ENCODE measurements at places on chromosomes 11 and 22.
A peak's percentile ranks its signal among the peaks of the same experiment; 100 is the strongest.

GRCh38 chr11:59939482-59939881, 1.2 kb downstream of the OOSP1 start:
- no peak for DNase-seq

DNA sequence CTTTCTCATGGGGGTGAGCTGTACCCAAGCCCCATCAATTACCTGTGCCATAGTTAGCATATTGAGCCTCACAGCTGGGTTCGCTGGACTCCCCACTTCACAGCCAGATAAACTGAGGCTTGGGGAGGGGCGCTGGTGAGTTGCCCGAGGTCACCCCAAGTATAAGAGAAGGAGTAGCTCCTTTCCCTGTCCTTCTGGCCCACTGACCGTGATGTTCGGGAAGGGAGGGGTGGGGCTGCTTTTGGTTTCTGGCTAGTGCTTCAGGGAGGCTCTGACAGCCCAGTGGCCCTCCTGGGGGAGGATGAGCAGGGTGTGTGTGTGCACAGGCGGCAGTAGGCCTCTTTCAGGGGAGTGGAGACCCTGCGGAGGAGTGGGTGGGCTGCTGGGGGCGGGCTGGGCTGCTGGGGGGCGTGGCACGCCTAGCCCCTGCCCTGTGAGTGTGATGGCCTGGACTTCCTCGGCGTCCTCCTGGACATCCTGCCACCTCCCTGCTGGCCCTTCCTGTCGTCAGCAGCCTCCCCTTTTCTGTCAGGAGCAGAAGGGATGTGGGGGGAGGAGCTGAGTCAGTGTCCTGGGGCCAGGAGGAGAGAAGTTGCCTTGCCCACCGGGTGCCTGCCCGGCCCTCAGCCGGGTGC, 50.3 kb downstream of the TRIOBP start:
- peak; percentile 44 for DNase-seq

GRCh38 chr11:2169005-2169378, 2.6 kb downstream of the TH start:
- DNase-seq: no peak

DNA sequence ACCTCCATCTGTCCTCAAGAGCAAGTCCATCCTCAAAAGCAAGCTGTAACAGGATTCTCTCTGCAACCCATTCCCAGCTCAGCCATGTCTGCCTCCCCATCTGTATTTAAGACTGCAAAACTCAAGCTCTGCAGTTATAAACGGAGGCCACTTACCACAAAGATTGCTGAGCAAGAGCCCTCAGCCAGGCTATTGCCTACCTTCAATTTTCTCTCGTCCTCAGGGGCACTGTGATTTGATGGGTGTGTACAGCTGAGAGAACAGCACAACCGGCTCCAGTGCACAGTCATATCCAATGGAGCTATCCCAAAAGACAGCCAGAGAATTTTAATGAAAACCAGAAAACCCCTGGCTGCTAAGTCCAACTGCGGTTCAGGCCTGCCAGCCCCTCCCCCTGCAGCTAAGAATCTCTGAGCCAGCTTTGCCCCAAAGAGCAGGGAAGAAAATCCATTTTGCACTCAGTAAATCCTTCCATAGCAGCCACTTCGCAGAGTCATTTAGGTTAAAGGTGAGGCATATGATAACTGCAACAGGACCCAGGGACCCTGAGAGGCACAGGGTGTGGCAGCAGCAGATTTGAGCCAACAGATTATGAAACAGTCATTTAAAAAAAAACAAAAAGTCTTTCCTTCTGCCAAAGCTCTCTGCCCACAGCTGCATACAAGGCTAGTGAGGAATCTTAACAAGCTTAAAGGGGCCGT, 37.6 kb downstream of the RAB30 start:
- peak; percentile 94 for DNase-seq

- DNase-seq: peak; percentile 42
Measured at GRCh38 chr11:132588366-132588765, 943.9 kb downstream of the OPCML start.

- DNase-seq: no peak
Measured at GRCh38 chr11:133753150-133753549, 92.2 kb downstream of the SPATA19 start.

- DNase-seq: no peak
Measured at GRCh38 chr22:32569956-32570355, 95.3 kb downstream of the FBXO7 start.

DNA sequence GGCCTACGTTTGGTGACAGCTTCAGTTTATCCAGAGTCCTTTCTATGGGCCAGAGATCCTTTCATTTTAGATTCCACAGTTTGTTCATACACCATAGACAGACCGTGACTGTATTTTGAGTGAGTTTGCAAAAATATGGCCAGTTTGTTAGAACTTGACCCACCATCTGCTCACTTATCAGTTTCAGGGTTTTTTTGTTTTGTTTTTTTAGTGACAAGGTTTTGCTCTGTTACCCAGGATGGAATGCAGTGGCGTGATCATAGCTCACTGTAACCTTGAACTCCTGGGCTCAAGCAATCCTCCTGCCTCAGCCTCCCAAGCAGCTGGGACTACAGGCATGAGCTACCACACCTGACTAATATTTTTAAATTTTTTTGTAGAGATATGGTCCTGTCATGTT, 9.1 kb upstream of the CKAP5 start:
- no peak for DNase-seq

DNA sequence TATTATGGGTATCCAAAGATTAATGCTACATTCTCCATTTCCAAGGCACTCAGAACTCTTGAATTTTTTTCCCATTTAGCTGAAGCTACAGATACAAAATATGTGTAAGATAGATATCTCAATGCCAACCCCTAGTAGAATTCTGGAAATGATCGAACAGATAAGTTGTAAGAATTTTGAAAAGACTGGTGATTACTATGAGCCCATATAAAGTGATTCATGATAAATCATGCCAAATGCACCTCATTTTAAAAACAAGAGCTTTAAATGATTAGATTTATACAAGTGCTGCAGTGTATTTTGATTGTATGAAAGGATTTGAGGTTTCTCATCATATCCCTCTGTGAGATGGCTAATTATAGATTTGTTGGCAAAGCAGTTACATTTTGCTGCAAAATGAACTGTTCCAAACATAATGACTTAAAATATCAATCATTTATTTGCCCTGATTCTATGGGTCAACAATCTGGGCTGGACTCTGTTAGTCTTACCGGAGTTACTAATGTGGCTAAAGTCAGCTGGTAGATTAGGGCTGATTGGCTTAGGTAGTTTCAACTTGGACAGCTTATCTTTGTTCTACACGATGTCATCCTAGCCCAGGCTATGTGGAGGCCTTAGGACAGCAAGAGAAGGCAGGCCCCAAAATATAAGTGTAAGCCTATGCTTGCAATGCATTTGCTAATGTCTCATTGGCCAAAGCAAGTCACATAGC, 3.4 kb downstream of the OR10V1 start:
- DNase-seq: no peak

- DNase-seq: peak; percentile 55
Measured at GRCh38 chr11:65856689-65857499, 1.1 kb downstream of the CFL1 start.

- DNase-seq: no peak
Measured at GRCh38 chr11:74721479-74721835, 9.8 kb downstream of the CHRDL2 start.

GRCh38 chr11:19433367-19433766, 192.6 kb upstream of the E2F8 start:
- DNase-seq: no peak
